ENCODE measurements at places on chromosomes 1 and 21. TPM values are rescaled to one million over a fixed set of nuclear protein-coding genes. Genes with fewer than 3 reads are reported as not detected.

RXRG gene
- not detected for total RNA-seq

CAPN2 gene
- 353 TPM for total RNA-seq

INKA2 gene
- 6.0 TPM for total RNA-seq

ENO1 gene
- total RNA-seq, result 981 TPM

PTPRC gene
- total RNA-seq, result not detected

SLC44A3 gene
- total RNA-seq, result 7.9 TPM

- no peak for DNase-seq
Observed at GRCh38 chr1:246687002-246687401, 37.2 kb upstream of the SCCPDH start.

GRCh38 chr21:21383126-21383525, 384.9 kb downstream of the NCAM2 start:
- DNase-seq, result no peak

- DNase-seq, result no peak
Observed at GRCh38 chr1:114128293-114128692, 25.4 kb downstream of the SYT6 start.

GRCh38 chr1:32612189-32612881, 38.0 kb downstream of the ZBTB8OS start:
- DNase-seq, result peak; percentile 57

DNA sequence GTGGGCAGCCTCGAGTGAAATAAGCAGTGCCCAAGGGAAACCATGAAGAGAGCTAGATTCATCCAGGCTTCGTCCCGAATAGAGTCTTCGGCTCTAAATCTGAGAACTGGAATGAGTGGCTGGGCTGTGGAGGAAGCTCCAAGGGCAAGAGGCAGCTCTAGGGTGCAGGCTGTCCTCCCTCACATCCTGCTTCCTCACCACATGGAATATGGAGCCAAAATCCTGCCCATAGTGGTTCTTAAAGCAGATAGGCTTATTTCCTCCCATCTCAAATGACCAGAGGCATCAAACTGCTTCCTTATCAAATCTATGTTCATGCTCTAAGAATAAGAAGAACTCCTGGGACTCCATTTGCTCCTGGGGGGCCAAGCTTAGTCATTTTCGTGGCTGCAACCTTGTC, 2.5 kb downstream of the IL24 start:
- DNase-seq, result no peak

DNA sequence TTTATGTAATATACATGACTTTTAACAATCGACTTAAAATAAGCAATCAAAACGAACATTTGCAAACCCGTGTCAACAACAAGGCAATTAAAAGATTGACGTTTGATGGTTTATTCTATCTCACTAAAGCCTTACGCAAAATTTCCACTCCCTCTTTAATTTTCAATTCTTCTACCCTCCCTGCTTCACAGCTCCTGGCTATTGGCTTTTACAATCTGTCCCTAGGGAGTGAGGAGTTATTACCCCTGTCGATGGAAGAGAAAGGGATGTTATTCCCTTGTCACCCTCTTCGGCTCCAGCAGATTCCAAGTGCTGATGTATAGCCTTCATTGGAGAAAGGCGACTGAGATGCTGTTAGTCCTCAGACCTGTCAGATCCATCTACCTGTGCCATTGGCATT, 161.3 kb downstream of the ZNF281 start:
- DNase-seq, result no peak

GRCh38 chr1:200367841-200368534, 41.8 kb downstream of the ZNF281 start:
- DNase-seq, result no peak

- DNase-seq, result no peak
Observed at GRCh38 chr21:35824136-35824535, 236.2 kb downstream of the SETD4 start.

DNA sequence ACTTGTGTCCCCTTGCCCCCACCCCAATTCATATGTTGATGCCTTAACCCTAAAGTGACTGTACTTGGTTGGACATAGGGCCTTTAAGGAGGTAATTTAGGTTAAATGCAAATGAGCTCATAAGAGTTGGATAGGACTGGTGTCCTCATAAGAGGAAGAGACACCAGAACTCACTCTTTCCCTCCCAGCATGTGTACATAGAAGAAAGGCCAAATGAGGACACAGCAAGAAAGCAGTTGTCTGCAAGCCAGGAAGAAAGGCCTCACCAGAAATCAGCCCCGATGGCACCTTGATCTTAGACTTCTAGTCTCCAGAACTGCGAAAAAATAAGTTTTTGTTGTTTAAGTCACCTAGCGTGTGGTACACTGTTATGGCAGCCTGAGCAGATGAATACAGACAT, 45.5 kb downstream of the RAB3GAP2 start:
- DNase-seq, result no peak

DNA sequence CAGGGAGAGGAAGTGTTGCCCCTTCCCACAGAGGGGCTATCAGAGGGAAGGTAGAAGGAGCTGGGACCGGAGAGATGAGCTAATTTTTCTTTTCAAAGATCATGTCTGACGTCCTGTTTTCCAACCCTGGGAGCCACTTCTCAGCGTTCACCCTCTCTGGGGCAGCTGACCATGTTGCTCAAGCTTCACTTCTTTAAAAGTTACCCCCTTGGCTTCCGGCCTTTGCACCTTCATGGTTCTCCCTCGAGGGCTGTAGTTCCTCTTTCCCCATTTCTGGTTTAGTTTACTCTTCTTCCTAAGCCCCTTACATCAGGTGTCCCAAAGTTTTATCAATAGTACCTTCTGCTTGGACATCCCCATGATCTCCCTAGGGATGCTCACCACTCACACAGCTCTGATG, 23.8 kb upstream of the CSF1 start:
- DNase-seq, result no peak

GRCh38 chr1:193270996-193271395, 84.6 kb upstream of the B3GALT2 start:
- peak; percentile 66 for DNase-seq

- DNase-seq, result no peak
Observed at GRCh38 chr1:67558449-67559193, 126.4 kb upstream of the GADD45A start.

DNA sequence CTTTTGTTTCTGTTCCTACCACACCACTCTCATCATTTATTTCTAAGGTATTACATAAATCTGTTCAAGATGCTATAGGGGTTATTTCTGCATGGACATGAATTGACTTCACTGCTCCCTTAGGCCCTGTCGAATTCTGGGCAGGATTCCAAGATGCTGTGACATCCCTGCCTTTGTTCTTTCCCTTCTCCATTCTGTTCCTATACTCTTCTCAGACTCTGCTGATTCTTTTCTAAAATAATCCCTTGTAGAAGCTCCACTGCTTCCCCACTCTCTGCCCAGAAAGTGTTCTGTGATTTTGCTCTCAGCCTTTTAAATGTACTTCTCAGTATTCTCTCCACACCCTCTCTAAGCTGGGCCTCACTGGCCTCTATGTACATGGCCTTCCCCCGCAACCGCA, 99.2 kb downstream of the PHTF1 start:
- peak; percentile 29 for DNase-seq

DNA sequence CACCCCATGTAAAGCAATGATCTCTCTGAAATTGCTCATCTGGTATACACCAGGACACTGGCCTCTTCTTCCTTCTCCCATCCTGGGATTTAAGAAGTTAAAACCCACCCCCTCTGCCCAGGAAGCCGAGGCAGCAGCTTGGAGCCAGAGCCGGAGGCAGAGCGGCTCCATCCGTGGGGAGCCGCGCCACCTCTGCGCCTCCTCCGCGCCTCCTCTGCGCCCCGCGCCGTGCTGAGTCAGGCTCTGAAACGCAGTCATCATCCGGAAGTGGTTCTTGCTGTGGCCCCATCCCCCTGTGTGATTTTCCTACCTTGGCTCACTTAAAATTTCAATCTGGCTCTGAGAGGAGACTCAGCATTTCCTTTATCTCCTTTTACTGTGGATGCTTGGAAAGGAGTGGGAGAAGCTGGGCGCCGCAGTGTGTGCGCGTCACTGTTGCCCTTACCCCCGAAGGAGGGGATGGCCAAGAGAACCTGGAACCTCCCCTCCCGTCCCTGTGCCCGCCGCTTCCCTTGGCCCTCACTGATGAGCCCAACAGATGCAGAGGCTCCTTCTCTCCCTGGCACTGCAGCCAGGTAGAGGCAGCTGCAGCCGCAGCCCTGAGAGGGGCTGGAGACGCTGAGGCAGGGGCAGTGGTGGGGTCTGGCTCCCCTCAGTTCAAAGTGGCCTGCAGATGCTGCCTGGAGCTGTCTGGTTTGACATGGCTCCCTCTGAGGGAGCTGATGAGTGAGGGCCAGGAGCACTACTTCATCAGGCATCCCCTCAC, 15.3 kb upstream of the NPHP4 start:
- no peak for DNase-seq

DNA sequence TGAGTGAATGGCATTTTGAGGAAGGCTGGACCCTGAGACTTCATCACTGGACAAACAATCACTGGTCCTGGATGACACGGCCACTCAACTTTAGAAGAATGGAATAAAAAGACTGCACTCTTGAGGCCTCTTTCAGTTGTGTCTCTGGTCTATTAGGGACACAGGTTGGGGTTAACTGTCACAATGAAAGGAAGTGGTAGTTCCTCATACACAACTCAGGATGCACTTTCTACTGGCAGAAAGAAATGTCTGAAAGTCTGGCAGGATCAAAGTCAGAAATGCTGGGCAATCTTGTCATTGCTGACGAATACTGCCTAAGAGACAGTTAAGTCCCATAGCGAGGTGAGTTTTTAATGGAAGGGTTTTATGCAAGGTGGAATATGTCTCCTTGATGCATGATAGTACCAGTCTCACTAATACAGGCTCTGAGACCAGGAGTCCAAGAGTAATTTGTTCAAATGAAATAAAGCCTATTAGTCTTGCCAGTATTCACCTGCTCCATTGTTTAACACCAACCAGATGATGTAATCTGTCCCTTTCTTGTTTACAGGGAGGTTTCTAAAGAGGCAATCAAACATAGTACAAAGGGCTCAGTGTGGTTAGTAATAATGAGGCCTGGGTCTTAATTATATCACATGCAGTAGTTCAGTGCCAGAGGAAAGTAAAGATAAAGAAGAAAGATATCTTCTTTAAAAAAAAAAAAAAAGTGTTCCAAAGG, 11.2 kb upstream of the RRP15 start:
- DNase-seq, result no peak

- no peak for DNase-seq
Observed at GRCh38 chr1:65904681-65905083, 112.0 kb downstream of the PDE4B start.

GRCh38 chr1:177825276-177825901, 144.5 kb downstream of the SEC16B start:
- no peak for DNase-seq

DNA sequence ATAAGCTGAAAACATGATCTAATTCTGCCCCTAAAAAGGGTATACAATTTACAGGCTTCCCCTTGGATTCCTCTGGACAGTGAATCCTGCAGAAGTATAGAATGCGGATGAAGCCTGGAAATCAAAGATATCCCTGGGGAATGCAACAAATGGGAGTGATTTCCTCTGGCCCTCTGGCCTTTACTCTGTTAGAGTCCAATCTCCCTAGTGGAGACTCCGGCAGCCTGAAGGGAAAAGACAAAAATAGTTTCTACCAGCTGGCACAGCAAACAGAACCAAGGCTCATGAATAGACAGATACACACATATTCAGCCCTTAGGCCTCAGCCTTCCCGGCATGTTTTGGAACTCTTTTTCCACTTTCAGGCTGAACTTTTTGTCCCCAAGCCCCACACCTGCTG, 3.9 kb upstream of the LRRC52 start:
- no peak for DNase-seq

DNA sequence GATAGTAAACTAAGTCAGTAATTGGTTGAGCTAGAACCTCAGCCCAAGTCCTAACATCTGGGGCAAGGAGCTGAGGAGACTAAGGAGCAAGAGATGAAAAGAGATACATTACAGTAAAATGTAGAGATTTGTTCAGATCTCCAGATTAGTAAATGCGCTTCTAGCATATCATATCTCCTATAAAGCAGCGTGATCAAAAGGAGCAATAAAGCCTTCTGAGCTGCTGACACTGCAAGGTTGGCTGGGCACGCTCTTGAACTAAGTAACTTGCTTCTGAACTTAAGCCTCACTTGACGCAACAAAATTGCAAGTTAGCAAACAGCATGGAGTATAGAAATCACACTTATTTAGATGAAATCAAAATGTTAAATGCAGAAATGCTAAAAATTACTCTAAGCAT, 80.9 kb downstream of the LRRC53 start:
- no peak for DNase-seq

GRCh38 chr1:77744576-77744975, 15.1 kb downstream of the USP33 start:
- no peak for DNase-seq

DNA sequence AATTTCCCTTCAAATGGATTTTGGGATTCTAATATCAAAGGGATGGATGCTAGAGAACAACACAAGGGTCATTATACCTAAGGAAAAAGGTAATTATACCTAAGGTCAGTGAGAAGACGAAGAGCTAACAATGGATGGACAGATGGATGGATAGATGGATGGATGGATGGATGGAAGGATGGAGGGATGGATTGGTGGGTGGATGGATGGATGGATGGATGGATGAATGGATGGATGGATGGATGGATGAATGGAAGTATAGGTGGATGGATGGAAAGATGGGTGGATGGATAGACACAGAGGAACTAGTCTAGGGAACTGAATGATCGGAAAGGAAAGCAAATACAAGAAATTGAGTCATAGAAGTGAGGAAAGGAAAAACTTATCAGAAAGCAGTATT, 34.0 kb downstream of the SLC35F3 start:
- no peak for DNase-seq

- no peak for DNase-seq
Observed at GRCh38 chr1:20931930-20932436, 144.9 kb upstream of the HP1BP3 start.

GRCh38 chr21:27067226-27067625, 100.3 kb upstream of the ADAMTS5 start:
- DNase-seq, result no peak

DNA sequence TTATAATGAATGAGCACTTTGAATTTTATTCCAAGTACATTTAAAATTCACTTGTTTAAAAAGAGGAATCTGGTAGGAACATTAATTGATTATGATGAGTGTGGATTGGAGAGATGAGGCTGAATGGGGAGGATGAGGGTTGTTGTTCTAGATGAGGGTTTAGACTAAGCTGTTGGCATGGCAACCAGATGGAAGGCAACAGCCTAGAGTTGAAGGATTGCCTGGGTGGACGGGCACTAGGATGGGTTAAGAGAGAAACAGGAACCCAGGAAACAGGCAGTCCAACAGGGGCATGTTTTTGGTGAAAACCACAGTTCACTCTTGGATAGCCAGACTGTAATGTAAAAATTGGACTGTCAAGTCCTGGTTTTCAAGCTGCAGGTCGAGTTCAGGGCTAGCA, 125.5 kb downstream of the CHRM3 start:
- DNase-seq, result no peak

GRCh38 chr1:54381524-54381923, 24.7 kb downstream of the SSBP3 start:
- DNase-seq, result no peak

DNA sequence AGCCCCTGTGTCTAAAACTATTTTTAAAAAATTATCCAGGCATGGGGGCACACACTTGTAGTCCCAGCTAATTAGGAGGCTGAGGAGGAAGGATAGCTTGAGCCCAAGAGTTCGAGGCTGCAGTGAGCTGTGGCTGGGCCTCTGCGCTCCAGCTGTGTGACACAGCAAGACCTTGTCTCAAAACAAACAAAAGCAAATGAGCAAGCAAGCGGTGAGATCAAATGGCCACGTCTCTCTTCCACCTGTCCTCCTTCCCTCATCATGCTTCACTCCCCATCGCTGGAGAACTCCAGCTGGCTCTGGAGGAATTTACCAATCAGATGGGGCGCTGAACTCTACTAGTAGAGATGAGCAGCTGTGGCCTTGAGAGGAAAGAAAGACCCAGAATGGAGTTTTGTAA, 14.0 kb upstream of the REN start:
- DNase-seq, result no peak

GRCh38 chr1:12669529-12670068, 25.7 kb downstream of the AADACL4 start:
- peak; percentile 58 for DNase-seq
